Right cardiac atrium (tissue), 5 donors: ENCODE measurements at places on chromosomes 1 and 21.

DNA sequence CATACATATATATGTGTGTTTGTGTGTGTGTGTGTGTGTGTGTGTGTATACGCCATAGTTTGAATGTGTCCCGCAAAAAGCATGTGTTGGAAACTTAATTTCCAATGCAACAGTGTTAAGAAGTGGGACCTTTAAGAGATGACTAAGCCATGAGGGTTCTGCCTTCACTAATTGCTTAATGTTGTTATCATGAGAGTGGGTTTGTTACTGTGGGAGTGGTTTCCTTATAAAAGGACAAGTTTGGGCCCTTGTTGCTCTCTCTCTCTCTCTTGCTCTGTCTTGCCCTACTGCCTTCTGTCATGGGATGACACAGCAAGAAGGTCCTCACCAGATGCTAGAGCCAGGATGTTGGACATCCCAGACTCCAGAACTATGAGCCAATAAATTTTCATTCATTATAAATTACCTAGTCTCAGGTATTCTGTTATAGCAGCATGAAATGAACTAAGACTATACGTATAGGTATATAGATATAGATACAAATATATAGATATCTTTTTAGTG is 103.8 kb upstream of the ZC3H11B start:
- no peak for DNase-seq

DNA sequence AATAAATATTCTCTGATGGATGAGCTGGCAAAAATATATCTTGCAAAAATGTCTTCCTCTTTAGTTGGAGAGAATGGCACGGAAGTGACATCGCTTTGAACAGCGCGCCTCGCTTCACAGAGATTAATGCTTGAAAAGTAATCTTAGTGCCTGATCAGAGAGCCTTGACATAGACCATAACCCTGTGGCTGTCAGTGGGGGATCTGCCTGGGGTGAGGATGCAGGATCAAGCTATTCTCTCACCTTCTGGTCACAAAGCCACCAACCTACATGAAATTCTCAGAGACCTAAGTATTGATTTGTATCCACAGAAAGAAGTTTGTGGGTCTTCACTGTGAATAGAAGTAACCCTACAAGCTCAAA is 492.6 kb downstream of the LMO4 start:
- DNase-seq = no peak

- peak; percentile 12 for DNase-seq
Measured at GRCh38 chr1:26327956-26328362, 10.2 kb downstream of the CD52 start.

GRCh38 chr1:176604461-176604860 is 141.5 kb downstream of the PAPPA2 start:
- DNase-seq = no peak

DNA sequence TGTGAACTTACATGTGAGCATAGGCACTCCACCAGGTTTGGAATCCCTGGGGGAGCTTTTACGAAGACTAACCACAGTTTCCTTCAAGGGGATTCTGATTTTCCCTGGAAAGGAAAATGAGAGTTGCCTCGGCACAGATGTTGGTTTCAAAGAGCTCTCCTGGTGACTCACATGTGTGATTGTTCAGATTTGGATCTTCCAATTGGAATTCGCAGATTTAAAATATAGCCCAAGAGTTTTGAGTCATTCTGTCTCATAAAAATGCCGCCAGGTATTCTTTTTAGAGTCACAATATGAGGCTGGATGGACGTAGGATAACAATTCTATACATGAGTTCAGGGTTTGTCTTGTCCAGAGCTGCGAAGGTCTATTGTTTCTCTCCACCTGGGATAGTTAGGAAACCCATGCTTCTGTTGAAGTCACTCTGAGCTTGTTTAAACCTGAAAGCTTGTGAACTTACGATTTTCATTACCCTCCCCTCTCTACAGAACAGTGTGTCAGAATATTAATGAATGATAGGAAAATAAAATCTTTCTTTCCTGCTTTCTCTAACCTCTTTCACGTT is 64.9 kb downstream of the TGFB2 start:
- no peak for DNase-seq

DNA sequence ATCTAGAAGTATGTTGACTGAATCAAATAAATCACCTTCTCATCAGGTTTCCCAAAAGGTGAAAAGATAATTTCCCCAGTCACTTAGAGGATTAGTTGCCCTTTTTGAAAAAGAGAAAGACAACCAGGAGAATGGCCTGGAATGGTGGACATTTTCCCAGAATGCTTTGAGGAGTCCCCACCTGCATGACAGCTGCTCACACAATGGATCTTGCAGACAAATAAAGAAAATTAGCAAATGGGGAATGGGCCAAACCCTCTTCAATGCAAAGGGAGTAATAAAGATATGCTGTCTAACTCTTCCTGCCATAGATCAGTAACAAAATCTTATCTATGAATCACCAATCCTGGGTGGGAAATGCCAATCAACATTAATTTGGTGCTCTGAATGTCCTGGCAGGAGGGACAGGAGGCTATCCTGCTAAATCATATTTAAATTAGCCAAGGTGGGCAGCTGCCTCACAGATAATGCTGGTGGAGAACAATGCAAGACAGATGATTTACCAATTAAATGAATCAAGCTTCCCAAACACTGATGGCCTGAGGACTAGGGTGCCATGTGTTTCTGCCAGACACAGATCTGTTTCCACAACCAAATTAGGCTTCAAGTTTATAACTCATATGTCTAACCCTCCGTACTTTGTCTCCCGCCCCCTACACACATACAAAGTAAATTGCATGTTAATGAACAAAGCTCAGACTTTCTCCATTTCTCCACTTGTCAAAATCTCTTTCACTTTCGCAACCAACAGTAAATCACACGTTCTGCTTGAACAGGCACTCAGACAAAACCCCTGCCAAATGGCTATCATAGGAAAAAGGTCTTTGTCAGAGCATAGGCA is 488.0 kb upstream of the PLXNA2 start:
- DNase-seq = no peak

- no peak for DNase-seq
Measured at GRCh38 chr1:7298749-7299151, 472.3 kb upstream of the VAMP3 start.

DNA sequence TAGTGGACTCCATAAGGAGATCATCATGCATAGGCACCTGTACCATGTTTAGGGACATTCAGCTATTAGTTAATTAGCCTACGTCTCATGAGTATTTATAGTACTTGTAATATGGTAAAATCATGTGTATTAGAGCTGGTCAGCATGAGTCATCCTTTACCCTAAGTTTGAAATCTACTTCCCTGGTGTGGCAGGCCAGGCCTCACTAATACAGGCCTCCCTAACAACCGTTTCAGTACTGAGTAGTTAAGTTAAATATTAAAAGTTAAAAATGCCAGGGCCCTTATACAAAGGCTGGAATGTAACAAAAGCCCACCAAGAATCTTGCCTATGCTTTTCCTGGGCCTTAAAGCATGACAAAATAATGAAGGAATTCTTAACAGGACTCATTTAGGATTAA is 356.3 kb upstream of the DPYD start:
- no peak for DNase-seq

DNA sequence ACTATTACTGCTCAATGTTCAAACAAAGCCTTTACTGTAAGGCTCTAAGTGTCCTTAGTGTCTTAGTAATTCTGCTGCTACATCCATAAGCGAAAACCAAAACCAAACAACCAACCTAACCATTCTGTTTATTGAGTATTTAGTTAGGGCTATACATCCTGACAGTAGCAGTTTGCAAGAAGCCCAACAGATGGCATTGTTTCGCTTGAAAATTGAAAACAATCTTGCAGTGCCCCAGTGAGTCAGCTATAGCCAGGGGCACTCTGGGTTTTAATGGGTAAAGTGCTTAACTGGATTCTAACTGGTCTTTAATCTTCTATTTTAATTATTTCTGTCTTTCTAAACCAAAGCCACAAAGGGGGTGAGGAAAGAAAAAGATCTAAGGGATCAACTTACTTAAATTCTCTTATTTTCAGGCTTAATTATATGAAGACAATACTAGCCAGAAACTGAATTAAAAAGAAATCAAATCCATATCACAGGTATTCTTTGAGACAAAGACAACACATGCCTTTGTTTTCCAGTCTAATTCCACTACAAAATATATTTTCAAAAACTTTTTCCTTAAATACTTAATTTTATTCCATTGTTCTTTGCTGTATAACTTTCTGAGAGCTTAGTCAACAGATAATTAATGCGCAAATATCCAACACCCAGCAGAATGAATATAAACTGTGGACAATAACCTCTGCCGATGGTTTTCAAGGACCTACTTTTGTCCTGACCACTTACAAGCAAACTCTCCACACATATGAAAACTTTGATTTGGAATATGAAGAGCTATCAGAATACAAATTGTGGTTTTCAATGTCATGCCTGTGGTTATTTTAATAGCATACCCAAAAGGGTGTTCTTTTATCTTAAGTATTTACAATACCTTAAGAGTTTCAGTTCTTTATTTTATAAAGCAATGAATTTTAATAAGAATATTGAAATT is 15.2 kb downstream of the POGZ start:
- DNase-seq = no peak

GRCh38 chr1:10771789-10772188 is 24.7 kb downstream of the CASZ1 start:
- no peak for DNase-seq

DNA sequence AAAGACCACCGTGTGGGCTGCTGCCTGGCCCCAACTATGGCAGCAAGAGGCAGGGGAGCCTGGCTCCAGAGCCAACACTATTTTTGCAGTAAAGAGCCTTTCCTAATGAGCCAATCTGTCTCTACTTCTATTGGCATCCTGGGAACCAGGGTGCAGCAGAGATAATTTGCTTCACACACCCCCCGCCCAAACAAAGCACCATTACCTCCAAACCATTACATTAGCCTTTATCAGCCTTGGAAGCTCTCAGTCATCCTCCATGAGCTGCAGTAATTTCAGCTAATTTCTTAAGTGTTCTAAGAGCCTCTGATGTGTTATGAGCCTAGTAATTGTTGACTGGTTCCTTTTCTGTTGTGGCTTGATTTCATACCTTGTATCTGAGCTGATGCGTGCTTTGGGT is 21.6 kb downstream of the ARMH1 start:
- DNase-seq = no peak

GRCh38 chr1:176479971-176480370 is 17.0 kb downstream of the PAPPA2 start:
- DNase-seq = no peak

DNA sequence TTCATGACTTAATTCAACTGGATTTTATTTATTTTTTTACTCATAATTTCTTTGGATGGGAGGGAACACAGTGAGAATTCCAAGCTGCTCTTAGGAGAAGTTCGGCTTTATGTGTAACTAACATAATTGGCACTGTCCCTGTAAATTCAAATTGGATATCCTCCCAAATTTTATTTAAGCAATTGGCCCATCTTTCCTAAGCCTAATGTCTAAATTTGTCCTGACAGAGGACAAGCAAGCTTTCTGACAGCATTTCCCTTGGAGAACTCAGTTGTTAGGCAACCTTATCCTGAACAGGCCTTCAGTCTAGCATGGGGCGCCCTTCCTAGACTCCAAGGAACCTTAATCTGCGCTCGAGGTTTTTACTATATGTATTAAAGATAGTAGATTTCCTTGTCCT is 550.3 kb downstream of the NUF2 start:
- no peak for DNase-seq

DNA sequence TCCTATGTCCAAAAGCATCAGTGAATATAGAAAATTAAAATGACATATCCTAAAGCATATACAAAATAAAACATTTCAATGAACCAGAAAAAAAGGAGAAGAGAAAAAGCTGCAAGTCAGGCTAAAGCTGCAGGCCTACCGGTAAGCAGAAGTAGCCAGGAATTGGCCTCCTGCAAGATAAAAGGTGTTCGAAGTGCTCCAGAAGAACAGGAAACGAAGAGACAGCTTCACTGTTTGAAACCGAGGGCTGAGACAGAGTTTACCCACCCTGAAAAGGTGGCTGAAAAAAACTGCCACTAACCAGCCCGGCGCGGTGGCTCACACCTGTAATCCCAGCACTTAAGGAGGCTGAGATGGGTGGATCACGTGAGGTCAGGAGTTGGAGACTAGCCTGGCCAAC is 37.4 kb downstream of the NSL1 start:
- DNase-seq = no peak

DNA sequence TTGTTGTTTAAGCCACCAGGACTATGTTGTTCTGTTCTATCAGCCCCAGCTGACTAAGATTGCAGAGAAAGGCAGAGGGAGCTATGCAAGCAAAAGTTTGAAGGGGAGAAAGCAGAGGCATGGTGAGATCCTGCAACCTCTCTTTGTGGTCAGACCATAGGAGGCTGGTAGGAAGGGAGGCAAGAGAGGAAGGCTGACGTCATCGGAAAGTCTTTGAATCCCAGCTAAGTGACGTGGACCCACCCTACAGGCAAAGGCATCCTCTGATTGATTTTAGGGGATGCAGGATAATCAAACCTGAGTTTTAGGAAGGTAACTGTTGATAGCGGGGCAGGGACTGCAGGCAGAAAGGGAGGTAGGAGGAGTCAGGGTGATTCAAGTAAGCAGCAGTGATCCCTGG is 23.3 kb upstream of the TNNI1 start:
- DNase-seq = no peak

DNA sequence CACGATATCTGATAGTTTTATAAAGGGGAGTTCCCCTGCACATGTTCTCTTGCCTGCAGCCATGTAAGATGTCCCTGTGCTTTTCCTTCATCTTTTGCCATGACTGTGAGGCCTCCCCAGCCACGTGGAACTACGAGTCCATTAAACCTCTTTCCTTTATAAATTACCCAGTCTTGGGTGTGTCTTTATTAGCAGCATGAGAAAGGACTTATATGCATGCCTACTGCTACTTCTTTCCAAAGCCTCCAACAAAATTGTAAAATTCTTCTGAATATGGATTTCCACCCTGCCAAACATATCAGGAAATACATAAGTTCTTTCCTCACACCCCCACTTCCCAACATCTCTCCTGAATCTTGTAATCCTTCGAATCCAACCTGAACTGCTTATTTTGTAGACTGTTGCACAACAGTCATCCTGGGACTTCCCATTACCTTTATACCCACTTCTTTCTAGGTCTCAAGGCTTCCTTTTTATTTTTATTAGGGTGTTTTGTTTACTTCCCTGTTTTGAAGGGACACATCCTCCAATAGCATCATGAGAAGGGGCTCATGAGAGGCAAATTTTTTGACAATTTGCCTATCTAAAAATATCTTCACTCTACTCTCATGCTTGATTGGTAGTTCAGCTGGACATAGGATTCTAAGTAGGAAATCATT is 67.5 kb upstream of the MUTYH start:
- no peak for DNase-seq

DNA sequence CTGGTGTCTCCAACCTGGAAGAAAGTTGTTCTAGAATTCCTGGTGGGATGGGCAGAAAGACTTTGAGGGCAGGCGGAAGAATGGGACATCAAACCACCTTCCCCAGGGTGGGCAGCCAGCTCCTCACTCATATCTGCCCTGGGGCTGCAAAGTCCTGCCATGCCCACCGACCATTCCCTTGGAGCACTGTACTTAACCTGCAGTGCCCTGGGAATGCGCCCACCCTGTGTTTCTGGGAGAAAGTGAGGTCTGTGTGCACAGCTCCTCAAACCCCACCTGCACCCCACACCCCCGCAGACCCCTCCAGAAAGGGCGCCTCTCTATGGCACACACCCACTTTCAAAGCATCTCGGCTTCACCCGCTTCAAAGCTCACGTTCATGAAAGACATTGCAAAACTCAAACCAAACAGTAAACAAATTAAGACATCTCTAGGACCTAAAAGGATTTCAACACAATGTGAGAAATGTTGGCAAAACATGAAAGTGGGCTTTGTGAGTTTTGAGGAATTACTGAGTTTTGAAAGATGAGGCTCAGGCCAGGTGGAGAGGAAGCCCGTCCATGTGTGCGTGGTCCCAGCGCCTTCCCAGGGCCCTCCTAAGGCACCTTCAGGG is 25.1 kb downstream of the KRTAP10-1 start:
- DNase-seq = no peak

GRCh38 chr21:36696390-36697059 is 2.4 kb upstream of the SIM2 start:
- DNase-seq = no peak
